Occipital lobe (tissue), 3 donors: ENCODE measurements at places on chromosomes 4 and X. TPM values are rescaled to one million over a fixed set of nuclear protein-coding genes. Genes with fewer than 3 reads are reported as not detected.
A peak's percentile ranks its signal among the peaks of the same experiment; 100 is the strongest.

PPEF1 gene
- 44.5 TPM for total RNA-seq

GYPE gene
- 0.31 TPM for total RNA-seq

ADH7 gene
- not detected for total RNA-seq

PRKX gene
- 16.4 TPM for total RNA-seq

PPP4R3C gene
- total RNA-seq, result not detected

CT47B1 gene
- total RNA-seq, result not detected

SOX3 gene
- total RNA-seq, result 5.6 TPM

SPATA4 gene
- total RNA-seq, result 1.1 TPM

NHSL2 gene
- 0.78 TPM for total RNA-seq

SPON2 gene
- total RNA-seq, result 3.3 TPM

PAGE4 gene
- not detected for total RNA-seq

GPR34 gene
- 23.4 TPM for total RNA-seq

PKD2 gene
- 59.9 TPM for total RNA-seq

DNA sequence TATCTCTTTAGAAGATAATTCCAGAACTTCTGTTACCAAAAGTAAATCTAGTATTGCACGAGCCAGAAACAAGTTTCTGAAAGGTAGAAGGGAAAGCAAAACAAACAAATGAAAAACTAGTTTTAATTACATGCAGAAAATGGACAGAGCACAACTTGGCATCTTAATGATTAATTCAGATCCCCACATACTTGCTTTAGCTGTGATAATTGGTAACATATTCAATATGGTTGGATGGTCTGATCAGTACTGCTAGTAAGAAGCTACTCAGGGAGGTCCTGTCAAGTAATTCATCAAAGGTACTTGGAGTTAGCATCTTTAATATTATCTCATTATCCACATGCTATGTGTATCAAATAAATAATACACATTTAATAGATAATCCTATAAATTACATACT, 204.3 kb downstream of the TRAM1L1 start:
- DNase-seq, result no peak

DNA sequence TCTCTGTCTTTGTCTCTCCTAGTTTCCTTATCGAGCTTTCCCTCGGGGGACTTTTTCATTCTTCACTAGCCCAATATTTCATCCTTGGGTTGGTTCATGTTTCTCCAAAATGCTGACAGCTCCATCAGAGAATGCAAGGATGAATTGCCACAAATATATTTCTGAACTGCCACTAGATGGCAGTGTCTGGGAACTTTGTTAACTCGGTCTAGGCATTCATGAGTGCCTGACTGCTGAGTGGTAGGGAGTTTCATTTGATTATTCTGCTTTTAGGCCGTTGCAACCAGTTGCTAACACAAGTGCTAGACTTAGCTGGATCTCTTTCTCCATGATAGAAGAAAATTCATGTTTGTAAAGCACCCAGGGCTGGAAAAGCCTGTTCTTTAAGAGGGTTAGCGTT, 73.5 kb upstream of the RAP2C start:
- DNase-seq, result no peak

DNA sequence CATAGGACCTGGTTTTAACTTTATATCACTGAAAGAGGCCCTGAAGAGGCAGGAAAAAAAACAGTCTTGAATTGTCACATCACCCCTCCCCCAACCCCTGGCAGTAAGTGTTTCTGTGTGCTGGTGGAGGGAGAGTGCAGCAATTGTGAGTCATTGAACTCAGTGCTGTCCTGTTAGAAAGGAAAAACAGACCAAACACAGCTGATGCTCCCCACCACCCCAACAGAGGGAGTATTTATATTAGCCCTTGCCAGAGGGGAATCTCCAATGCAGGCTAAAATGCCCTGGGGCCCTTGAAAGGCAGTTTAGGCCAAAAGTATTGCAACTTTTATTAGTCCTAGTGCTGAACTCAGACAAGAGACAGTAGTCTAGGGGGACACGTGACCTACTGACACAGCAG, 197.8 kb upstream of the AGTR2 start:
- DNase-seq, result no peak

GRCh38 chr4:77713884-77714283, 105.3 kb downstream of the CNOT6L start:
- DNase-seq, result no peak

DNA sequence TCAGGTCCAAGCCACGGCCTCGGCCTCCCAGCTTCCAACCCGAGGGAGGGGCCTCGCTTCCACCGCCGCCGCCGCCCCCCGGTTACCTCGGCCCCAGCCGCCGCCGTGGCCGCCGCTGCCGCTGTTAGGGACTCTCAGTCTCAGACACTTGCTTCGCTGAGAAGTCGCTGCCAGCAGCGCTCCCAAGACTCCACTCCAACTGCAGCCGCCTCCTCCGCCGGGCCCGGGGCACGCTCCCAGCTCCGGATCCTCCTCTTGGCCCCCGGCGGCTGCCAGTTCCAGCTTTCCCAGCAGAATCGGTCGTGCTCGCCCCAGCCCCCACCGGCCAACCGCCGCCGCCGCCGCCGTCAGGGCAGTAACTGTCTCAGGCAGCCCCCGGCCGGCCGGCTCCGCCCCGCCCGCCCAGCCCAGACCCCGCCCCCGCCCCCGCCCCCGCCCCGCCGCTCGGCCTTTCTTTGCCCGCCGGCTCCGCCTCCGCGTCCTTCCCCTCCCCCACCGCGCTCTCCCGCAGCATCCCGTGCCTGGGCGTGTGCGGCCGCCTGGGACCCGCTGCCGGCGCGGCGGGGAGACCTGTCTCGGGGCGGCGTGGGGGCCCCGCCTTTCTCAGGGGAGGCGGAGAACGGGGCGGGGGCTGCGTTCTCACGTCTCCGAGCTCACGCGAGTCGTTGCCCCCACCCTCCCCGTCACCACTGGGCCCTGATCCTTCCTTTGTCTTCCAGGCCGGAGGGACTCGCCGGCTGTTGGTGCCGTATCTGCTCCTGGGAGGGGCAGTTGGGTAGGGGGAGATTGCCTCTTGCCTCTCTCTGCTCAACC, at the start of gene ANKRD50:
Gene ANKRD50, minus strand, starts transcription at position 361 of the 813 bp plus-strand sequence. CDS start 2,221 bp downstream, outside the sequence.
- peak; percentile 93 for DNase-seq

GRCh38 chr4:94880956-94881355, 123.2 kb downstream of the BMPR1B start:
- no peak for DNase-seq

DNA sequence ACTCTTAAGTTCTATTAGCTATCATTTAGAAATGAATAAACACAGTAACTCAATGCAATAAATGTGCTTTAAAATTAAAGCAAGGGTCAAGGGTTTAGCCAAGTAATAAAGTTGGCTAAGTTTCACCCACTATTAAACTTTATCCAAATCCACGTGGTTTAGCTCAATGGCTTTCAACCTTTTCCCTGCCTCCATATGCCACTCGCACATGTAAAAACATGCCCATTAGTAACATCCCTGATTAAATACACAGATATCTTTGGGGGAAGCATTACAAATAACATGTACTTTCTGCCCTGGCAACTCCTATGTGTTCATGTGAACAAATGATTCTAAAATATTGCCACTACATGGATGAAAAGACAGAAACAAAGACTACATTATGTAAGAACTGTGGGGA, 130.8 kb downstream of the ZAR1 start:
- DNase-seq, result no peak

DNA sequence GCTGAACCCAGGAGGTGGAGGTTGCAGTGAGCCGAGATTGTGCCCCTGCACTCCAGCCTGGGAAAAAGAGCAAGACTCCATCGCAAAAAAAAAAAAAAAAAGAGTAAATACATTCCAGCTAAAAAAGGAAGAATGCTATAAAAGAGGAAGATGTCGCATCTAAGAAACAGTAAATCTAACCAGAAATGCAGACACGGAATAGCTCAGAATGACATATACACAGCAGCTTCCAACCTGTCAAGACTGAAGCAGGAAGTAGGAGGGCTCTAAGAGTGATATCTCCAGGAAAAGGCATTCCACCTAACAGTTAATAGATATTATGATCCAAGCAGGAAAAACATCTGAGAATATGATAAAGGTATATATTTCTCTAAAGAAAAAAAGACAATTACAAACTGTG, 16.0 kb downstream of the CLOCK start:
- no peak for DNase-seq

DNA sequence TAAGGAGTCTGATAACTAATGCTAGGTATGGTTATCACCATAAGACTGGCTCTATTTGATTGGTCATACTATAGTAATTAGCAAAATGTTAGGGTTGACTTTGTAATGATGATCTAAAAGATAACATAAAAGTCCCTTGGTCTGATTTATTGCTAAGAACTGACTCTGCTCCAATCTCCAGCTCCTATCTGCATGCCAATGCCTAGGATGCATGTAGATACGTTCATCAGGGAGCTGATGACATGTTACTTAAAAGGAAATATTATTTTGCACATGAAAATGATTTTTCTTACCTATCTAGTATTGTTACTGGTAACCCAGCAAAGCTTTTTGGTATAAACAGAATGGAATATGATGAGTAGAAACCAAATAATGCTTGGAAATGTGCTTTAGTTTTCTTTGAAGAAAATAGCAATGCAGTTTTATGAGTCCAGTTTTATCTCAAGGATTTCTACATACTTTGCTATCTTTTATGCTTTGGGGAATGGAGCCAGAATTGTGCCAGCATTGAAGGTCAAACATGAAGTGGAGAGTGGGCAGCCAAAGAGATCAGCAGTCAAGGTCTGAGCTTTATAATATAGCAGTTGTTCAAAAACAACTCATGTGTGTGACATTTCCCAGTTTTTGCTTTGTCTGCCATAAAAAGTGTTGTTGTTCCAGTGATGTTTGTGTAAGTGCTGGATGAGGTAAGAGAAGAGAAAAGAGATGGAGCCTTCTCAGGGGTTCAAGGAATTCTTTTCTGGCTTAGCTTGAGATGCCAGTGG, 121.0 kb downstream of the ARHGAP24 start:
- DNase-seq, result no peak

DNA sequence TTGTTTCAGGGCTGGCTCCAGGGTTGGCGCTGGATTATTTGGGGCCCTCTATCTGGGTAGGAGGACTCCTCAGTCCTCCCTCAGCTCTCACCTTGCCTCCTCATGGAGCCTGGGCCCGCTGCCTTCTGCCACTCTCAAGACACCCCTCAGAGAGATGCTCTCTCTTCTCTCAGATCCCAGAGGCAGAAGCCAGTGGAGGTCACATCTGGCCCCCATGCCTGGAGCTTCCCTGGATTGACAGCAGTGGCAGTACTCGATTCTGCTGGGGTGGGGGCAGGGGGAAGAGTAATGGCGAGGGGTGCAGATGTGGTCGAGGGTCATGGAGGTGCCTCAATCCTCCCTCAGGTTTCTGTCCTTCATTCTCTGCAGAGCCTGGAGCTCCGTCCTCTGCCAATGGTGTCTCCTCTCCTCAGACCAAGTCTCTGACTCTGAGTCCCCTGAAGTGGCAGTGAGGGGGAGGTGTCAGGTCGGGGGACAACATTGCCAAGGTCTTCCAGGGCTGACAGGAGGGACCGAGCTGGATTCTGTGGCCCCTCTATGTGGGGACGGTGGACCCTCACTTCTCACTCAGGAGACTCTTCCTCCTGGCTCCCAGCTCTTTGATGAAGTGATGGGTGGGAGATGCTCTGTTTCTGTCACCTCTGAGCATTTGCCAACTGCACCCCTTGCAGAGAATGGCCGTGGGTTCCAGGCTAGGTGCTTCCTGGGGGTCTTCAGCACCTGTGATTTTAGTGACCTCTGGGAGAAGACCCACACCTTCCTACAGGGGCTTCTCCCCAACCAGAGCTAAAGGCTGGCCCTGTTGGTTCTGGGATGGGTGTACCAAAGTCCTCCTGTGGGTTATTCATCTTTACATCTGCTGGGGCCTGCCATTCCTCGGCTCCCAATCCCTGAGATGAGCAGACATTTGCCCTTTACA, 10.9 kb upstream of the HSFX1 start:
- DNase-seq, result no peak

GRCh38 chr4:121112530-121112929, 40.2 kb upstream of the NDNF start:
- DNase-seq, result no peak

- no peak for DNase-seq
These were observed 73.3 kb upstream of the PPP3CA start for GRCh38 chr4:101420661-101421060.
